ENCODE measurements at places on chromosomes 1 and 21.
A peak's percentile ranks its signal among the peaks of the same experiment; 100 is the strongest.

DNA sequence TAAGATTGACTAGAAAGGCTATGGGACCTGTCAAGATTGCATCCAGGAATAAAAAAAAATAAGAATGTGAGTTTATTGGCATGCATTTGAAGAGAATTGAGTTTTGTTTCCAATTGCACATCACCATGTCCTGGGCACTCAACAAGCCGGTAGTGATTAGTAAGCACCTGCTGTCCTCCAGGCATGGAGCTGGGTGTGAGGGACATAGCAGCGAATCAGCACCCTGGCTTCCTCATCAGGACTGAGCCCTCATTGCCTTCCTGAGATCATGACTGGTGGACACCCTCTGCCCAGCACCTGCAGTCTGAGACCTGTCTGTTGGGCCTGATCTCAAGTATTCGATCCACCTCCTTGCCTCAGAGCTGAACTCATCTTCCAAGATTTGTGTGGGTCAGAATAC lies 26.8 kb downstream of the S100A6 start:
- DNase-seq = no peak

- DNase-seq = no peak
Observed at GRCh38 chr1:25540750-25541342, 2.6 kb upstream of the LDLRAP1 start.

DNA sequence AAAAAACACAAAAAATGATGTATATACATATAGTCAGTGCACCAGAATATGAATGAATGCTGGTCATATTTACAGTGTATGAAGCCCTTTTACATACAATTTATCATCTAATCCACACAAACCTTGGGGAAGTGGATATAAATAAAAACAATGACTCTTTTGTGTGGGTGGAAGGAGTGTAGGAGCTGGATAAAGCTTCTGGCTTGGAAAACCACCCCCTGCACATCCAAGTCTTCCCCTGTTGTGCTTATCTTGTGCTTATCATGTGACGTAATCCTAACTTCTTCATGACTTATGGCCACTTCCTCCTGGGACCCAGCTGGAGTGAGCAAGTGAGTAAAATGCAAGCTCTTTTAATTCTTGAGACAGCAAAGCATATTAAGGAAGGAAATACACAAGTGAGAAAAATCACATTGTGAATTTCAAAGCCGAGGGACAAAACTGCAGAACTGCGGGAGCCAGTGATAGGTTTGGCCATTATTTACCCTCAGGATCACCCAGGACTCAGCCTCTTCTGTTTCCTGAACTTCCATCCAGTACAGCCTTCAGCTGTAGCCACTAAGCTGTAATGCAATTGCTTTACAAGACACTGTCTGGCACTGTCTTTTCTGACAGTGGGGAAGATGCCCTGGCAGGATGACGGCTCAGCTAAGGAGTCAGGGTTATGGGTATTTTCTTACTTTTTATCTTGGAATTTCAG lies 104.0 kb upstream of the PPM1J start:
- DNase-seq = no peak

GRCh38 chr1:23722652-23723051 lies 20.6 kb upstream of the ELOA start:
- no peak for DNase-seq

DNA sequence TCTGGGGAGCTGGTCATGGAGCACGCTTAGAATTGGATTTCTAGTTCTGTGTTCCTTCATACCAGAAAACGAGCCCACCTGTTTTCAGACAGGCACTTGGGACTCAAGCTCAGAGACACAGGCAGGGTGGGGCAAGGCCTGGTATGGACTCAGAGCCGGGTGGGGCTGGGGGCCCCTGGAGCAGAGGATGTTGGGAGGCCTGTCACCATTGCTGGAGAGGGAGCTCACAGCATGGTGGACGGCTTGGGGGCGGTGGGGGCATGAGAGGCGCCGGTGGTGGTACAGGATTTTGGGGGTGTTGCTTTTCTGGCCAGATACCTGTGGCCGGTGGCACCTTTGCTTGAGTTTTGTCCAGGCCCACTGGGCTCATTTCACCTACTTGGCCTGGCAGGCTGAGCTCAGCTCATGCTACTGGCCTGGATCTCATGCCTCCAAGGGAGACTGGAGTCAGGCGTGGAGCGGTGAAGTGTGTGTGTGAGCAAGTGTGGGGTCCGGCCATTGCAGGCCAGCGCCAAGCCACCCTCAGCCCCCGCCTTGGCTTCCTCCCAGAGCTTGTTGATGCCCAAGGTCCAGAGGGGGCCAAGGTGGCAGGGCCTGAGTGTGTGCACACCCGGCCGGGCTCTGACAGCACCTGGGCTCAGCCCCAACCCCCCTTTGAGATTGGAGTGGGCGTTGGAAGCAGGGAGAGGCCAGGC lies 8.7 kb downstream of the SLX9 start:
- DNase-seq = no peak

DNA sequence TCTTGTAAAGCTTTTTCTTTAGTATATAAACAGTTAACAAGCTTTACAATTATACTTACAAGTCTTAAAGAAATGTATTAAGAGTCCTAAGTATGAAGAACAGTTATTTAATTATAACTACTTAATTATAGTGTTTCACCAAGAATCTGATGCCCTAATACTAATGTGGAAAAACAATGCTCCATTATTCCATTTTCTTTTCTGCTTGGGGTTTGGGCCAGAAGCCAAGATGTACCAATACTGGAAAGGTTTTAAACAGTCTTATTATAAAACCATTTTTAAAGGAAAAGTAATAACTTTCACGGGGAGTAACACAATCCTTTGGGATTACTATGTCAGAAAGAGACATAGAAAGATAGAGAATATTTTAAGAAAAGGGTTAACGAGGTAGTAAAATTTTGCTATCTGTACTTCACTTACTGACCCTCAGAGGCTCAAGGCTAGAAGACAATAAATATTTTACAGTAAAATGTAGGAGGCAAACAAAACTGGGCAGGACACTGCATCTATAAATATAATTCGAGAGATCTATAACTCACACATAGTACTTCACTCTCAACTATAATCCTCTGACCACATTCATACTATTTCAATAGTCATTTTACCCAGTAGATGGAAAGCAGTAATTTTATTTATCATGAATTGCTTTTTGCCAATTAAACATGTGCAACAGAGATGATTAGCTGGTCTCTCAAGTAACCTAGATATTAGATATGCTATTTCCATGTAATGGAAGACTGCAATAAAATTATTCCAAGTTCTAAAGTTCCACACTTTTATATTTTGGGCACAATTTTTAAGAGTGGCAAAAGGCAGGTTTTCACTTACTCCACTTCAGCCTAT lies 63.9 kb downstream of the LTN1 start:
- DNase-seq = no peak

- no peak for DNase-seq
Observed at GRCh38 chr21:44261675-44262295, at the start of gene DNMT3L. TSS of gene DNMT3L (minus strand) at chr21:44261897. CDS start at chr21:44261259, 638 bp downstream.

- DNase-seq = no peak
Observed at GRCh38 chr1:197321811-197322210, 53.8 kb downstream of the CRB1 start.

- peak; percentile 68 for DNase-seq
Observed at GRCh38 chr1:151828921-151829320, 2.7 kb downstream of the RORC start.

- no peak for DNase-seq
Observed at GRCh38 chr21:34988139-34988538, 61.0 kb downstream of the RUNX1 start.

- DNase-seq = no peak
Observed at GRCh38 chr1:245969283-245969682, 537.8 kb downstream of the SMYD3 start.

- no peak for DNase-seq
Observed at GRCh38 chr1:115289940-115290339, 48.1 kb downstream of the NGF start.

- no peak for DNase-seq
Observed at GRCh38 chr1:3074800-3075199, 5.8 kb downstream of the PRDM16 start.

DNA sequence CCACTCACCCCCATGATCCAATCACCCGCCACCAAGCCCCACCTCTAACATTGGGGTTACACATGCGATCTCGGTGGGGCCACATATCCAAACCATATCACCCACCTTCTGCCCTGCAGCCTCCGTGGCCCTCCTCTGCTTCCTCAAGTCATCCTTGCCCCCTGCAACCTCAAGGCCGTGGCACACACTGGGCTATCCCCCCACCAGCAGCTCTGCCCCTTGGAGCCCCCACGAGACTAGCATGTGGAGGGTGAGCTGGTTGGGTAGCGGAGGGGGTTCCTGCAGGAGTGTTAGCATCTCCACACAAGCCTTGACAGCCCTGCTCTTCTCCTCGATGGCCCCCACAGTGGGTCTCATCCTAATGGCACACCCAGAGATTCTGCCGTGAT lies 100.8 kb downstream of the TOMM20 start:
- DNase-seq = no peak

DNA sequence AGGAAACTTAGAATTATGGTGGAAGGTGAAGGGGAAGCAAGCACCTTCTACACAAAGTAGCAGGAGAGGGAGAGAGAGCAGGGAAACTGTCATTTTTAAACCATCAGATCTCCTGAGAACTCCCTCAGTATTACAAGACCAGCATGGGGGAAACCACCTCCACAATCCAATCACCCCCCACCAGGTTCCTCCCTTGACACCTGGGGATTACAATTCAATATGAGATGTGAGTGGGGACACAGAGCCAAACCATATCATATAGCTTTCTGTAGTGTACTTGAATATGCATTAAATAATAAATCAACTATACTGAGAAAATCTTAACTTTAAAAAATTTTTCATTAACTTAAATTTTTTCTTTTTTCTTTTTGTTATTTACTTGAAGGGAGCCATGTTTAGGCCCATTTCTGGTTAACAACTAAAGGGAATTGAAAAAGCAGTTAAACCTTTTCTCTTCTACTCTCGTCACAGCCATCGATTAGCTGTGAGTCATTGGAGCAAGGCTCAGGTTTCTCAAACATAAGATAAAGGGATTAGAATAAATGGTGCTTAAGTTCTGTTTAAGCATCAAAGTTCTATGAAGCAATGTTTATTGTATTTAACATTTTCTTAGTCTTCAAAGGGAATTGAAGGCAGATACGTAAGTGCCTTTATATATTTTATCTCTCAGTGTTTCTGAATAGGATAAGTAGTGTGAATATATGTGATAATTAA lies 72.2 kb upstream of the DPT start:
- DNase-seq = no peak

GRCh38 chr1:62689524-62689923 lies 1.3 kb upstream of the DOCK7 start:
- DNase-seq = no peak

GRCh38 chr1:12600335-12600734 lies 17.7 kb downstream of the DHRS3 start:
- DNase-seq = peak; percentile 69

GRCh38 chr1:182304627-182305026 lies 87.0 kb downstream of the GLUL start:
- no peak for DNase-seq

GRCh38 chr1:24438423-24438901 lies 22.9 kb downstream of the NIPAL3 start:
- DNase-seq = no peak

GRCh38 chr1:32773018-32773763 lies 44.0 kb downstream of the YARS1 start:
- DNase-seq = peak; percentile 81

GRCh38 chr1:41414716-41415306 lies 53.6 kb downstream of the FOXO6 start:
- DNase-seq = no peak

DNA sequence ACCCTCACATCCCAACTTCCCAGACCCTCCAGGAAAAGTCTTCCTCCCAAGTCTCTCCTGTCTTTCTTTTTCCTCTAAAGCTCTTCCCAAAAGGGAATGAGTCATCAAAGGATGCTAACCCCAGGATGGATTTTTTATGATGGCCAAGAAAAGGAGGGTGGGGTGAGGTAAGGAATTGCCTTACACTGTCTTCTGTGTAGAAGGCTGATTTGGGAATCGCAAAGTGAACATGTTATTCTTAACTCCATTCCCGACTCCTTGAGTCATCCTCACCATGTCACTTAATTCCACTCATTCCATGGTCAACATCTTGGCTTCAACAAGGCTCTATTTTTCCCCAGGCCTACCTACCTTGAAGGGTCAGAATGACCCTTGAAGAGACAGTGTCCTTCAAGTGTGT lies 44.0 kb downstream of the TBX15 start:
- DNase-seq = no peak

DNA sequence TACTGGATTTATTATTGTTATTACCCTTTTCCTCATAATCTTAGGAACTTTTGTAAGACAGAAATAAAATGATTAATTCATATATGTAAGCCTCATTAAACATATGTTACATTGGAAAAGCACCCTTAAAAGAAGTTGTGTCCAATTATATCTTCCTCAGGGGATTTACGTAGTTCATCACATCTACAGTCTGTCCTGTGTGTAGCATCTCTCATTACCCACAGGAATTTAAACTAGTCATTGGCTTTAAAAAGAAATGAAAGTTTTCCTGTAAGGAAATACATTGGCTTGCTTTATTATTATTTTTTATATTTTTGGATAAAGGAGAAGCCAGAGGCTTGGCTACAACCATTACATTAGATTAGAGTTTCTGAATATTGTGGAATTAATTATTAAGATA lies 56.1 kb downstream of the SWT1 start:
- no peak for DNase-seq

- DNase-seq = peak; percentile 37
Observed at GRCh38 chr1:94929351-94930217, 2.7 kb upstream of the CNN3 start.

GRCh38 chr1:235607284-235607683 lies 42.3 kb downstream of the GNG4 start:
- DNase-seq = no peak

DNA sequence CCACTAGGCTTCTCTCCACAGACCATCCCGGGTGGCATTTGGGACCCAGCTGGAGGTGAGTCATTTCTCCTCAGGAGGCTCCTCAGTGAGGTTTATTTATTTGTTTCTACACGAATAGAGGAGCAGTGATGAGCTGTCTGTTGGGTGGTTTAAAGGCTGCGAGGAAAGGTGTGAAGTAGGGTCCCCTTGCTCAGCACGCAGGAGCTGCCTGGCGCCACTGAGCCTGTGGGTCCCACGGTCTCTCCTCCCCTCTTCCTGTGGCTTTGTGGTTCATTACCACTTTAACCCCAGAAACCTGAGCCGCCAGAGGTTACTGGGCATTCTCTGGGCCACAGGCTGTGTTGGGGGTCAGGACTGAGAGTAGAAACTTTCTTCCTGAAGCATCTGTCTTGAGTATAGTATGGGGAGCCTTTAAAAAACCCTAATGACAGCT lies 39.9 kb downstream of the IL6R start:
- DNase-seq = no peak

- DNase-seq = no peak
Observed at GRCh38 chr1:3000214-3000613, 21.1 kb upstream of the ACTRT2 start.

DNA sequence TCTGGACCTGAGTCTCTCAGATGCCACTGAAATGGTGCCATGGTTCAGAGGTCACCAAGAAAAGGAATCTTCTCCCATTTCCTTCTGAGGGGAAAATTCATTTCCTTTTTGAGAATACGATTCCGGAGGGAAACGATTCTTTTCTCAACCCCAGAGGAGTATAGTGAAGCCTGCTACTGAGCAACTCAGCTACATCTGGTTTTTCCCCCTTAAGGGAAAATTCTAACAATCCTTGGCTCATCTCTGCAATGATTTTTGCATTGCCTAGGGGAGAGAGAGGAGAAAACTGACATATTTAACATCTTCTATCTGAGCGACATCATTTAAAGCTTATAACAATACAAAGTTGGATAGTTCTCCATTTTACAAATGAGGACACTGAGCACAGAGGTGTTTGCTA lies 22.4 kb upstream of the KANK4 start:
- DNase-seq = no peak

GRCh38 chr1:84373436-84374141 lies 24.7 kb upstream of the DNASE2B start:
- no peak for DNase-seq

GRCh38 chr1:172083191-172083590 lies 241.9 kb downstream of the DNM3 start:
- DNase-seq = no peak
